ENCODE measurements at places on chromosomes 2 and 18. TPM values are rescaled to one million over a fixed set of nuclear protein-coding genes. Genes with fewer than 3 reads are reported as not detected.

GRCh38 chr2:240956171-240956934 lies 42.1 kb upstream of the SNED1 start:
- peak; percentile 22 for DNase-seq

DNA sequence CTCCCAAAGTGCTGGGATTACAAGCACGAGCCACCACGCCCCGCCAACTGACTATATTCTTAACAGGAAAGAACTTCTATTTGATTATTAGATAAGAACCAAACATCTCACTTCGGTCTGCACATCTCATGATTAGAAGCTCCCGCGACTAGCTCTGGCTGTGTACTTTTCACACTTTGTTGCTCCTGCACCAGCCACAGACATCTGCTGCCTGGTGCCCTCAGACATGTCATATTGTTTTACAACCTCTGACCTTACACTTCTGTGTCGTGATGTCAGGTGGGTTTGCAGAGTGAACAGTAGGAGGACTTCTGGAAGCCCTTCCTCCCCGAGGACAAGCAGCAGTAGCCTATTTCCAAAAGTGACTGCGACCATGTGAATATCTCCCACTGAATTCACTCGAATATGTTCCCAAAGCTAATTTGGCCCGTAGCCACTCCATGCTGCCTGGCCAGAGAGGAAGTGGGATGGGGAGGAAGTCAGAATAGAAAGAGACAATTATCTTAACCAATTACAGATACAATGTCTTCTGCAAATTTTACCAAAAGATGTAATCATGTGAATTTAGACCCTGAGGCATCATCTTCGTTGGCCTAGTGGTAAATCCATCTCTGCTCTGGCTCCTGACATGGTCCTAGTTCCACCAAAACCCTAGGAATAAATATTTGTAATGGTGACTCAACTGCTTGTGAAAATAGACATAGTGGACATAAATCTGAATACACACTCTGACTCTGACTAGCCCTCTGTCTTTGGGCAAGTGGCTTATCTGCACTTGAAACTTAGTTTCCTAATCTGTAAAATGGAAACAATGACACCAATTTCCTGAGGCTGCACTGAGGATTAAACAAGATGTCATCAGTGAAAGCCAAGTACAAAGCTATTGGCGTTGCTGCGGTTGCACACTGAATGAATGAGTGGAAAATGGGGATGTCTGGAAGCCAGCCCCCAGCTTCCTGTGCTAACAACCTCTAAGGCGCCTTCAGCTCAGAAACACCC lies 406.1 kb downstream of the LRATD1 start:
- DNase-seq = no peak

DNA sequence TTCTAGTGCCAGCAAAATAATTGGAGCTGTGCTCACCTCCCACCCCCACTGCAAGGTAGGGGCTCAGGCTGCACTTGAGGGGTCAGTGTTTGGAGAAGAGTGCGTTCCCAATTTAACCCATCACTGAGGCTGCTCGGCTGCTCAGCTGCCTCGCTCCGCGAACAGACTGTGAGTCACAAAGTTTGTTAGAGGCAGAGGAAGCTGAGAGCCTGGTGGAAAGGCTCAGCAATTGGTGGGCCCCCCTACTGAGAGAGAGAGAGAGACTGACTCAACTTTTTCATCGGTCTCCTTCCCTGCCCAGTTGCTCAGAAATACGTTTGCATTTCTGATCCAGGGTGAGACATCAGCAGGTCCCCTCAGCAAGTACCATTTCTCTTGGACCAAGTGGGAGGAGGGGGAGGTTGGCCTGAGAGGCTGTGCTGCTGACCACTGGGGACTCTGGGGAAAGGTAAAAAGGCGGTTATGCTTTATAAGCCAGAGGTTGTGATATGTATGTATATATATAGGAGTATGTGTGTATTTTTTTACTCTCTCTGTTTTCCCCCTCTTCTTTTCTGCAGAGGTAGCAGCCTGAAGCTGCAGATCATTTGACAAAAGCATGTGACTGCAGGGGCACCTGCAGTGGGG lies 1.5 kb downstream of the EFR3B start:
- peak; percentile 52 for DNase-seq

- no peak for DNase-seq
Observed at GRCh38 chr2:207936380-207936779, 88.9 kb downstream of the PLEKHM3 start.

DNA sequence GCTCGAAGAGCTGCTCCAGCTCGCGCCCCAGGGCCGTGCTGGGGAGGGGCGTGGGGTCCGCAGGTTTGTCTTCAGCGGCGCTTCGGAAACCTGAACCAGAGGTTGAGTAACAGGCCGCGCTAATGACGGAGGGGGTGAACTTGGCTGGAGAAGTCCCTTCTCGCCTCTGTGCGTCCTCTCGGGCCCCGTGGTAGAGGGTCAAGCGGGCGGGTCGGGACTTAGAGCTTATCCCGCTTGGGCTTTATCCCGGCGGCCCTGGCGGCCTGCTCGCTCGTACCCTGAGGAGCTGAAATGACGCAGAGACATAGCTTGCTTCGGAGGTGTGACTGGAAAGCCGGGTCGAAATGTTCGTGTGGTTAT lies 479 bp downstream of the RNMT start:
- peak; percentile 51 for DNase-seq

The TSHZ1 gene
- total RNA-seq = 0.24 TPM

Measured in H9 (cell line).